M059J (cell line): ENCODE measurements at places on chromosomes 1 and 21. TPM values are rescaled to one million over a fixed set of nuclear protein-coding genes. Genes with fewer than 3 reads are reported as not detected.

- DNase-seq: no peak
Measured at GRCh38 chr1:85462931-85463649, 1.9 kb downstream of the DDAH1 start.

DNA sequence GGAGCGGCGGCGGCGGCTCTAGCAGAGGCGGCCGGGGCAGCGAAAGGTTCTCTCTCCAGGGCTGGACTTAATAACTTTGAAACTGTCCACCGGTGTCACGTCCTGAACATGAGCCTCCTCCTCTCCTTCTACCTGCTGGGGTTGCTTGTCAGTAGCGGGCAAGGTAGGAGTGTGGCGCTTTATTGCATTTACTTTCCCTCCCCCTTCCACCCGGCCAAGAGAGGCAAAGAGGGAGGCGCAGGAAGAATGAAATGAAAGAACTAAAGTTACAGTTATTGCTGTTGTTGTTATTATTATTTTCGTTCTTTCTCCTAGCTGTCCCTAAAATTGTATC is 214 bp downstream of the NCAM2 start:
- no peak for DNase-seq

GRCh38 chr1:64087768-64088167 is 115.7 kb upstream of the UBE2U start:
- DNase-seq: peak; percentile 87

MYBPHL gene
- total RNA-seq: not detected in 2 replicates

DNA sequence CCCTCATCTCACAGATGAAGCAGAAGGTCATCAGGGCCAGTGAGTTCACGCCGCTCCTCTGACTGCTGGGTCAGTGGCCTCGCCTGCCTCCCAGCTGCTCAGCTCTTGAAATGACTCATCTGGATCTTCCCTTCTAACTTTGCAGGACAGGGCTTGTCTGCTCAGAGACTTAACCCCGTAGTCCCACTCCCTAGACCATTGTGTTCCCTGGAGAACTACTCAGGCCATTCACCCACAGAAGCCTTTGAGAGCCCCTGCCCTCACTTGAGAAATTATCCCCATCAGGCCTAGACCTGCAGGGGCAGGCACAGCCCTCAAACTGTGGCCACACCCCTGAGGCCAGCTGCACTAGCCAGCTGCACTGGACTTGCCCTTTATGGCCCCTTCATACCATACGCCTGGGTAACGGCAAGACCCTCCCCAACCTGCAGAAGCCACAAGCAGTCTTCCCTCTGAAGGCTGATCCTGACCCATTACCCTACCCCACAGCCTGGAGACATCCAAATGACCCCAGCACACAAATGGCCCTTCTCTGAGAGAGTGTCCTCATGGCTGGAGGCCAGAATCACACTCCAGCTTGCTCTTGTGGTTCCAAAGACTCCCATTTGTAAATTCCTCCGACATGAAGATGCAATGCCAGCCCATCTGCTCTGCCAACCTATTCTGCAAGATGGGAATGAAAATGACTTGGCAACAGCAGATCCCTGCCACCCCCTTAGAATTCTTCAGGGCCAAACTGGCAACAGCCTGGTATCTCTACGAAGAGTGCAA is 33.2 kb downstream of the RCSD1 start:
- peak; percentile 94 for DNase-seq

ATXN7L2 gene
- total RNA-seq: 2.4 and 5.0 TPM in 2 replicates

DNA sequence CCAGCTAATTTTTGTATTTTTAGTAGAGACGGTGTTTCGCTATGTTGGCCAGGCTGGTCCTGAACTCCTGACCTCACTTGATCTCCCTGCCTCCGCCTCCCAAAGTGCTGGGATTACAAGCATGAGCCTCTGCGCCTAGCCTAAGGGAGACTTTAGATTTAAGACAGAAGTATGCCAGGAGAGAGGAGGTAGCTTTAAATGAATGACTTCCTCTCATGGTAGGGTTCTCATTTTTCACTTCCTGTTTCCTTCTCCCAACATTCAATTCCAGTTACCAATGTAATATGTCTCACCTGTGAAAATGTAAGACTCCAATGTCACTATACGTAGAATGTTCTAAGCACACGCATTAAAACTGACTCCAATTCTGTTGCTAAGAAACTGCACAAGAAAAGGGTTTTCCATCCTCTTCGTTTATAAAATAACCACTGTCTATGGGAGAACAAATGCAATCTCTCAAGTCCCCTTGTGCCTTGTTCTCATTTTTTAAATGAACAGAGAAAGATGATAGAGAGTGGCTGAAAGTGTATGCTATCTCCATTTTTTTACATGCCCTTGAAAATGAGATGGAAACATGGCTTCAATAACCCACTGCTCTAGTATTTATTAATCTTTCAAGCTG is 140.0 kb downstream of the SLC45A1 start:
- DNase-seq: no peak

DNA sequence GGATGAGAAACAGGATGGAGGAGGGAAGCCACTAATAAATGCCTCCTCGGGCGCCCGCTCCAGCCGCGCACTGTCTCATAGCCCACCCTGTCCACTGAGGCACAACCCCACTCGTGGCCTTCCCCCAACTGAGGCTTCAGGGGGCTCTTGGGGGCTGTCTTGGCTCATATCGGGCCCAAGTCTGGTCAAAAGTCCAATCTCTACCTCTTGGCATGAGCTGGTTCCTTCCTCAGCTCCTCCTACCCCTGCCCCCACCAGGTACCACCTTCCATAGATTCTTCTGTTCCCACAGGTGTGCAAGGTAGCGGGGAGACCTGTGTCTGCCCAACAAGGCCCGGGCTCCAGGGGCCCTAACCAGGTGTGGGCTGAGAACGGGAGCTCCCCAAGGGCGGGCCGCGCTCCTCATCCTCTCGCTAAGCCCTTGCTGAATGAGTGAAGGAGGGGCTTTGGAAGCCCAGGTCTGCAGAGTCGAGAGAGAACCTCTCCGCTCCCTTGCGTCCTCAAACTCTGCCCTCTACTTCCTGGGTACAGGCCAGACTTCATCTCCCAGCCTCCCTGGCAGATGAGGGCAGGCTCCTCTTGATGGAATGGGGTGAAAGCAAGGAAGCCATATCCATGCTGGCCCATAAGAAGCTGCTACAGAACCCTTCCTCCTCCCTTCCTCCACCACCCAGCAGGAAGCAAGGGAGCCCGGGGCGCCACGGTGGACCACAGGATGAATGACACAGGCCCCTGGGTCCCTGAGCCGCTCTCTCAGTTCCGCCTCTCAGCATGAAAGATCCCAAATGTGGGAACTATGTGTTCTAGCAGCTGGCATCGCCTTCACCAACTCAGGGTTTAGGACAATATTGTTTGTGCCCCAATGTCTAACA is 74.7 kb downstream of the PSMG1 start:
- DNase-seq: no peak

RNF187 gene
- total RNA-seq: 38.4 and 49.7 TPM in 2 replicates

DNA sequence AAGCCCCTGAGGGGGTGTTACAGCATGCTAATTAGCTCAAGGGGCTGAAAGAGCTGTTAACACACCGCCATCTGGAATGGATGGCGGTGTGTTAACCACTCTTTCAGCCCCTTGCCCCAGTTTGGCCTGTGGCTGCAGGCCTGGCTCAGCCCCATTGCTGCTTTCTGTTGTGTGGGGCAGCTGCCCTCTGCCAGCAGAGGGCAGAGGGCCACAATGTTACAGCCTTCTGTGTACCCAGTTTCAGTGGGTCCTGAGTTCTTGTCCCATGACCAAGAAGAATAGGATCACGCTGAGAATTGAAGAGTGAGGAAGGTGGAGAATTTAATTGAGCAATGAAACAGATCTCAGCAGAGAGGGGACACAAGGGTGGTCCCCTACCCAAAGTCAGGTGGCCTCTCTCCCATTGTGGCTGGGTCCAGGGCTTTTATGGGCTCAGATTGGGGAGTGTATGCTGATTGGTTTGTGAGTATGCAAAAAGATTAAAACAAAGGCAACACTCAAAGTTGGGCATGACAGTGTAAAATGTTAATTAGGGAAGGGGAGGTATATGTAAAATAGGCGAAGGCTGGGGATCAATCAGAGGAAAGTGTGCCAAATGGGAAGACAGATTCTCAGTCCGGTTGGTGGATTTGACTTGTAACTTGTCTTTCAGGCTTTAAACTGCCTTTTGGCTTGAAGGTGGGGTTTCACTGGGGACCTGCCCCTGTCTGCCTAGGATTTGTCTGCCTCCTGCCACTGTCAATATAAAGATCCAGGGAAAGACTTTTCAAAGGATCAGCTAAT is 142.2 kb downstream of the RABGAP1L start:
- DNase-seq: no peak

- DNase-seq: peak; percentile 73
Measured at GRCh38 chr1:92749024-92749634, 35.8 kb downstream of the EVI5 start.

DNA sequence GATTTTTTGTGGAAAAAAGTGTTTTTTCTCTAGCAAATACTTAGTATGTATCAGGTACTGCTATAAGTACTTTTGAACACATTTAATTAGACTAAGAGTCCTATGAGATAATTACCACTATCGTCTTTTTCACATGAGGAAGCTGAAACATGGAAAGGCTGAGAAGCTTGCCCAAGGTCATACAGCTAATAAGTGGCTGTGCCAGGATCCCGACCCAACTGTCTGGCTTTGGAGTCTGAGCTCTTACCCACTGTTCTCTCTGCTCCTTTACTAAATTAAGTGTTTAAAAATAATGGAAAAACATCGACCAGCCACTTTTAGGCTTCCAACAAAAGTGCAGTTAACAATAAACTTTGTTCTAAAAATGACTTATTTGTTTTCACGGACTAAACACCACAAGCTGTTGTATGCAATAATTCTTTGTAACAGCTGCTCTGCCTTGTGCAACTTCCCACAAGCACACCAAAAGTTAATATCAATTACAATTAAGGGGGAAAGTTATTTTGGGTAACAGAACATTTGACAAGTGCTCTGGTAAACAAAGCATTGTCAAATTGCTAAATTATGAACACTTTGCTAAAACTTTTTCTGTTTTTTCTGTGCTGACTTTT is 75.7 kb downstream of the CRB1 start:
- DNase-seq: no peak

DNA sequence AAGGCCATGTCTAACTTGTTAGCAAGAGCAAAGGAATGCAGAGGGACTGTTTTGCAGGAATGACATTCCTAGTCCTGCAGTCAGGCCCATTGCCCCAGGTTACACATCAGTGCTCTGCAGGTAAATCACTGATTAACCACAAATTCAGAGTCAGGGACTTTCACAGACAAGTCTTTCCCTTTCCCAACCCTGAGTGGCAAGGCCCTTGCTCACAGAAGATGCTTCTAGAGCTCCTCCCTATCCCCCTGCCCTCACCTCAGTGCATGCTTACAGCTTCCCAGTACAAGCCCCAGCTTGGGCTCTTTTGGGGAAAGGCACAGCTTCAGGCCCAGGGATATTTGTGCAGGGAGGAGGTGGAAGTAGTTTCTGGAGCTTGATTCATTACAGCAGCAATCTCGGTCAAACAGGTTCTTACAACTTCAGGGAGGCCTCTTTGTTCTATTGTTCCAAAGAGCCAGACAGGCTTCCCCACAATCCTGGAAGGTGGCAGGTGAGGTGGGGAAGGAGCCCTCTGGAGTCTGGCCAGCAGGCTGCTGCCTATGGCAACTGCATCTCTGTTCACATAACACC is 53.9 kb downstream of the CASQ2 start:
- no peak for DNase-seq

DNA sequence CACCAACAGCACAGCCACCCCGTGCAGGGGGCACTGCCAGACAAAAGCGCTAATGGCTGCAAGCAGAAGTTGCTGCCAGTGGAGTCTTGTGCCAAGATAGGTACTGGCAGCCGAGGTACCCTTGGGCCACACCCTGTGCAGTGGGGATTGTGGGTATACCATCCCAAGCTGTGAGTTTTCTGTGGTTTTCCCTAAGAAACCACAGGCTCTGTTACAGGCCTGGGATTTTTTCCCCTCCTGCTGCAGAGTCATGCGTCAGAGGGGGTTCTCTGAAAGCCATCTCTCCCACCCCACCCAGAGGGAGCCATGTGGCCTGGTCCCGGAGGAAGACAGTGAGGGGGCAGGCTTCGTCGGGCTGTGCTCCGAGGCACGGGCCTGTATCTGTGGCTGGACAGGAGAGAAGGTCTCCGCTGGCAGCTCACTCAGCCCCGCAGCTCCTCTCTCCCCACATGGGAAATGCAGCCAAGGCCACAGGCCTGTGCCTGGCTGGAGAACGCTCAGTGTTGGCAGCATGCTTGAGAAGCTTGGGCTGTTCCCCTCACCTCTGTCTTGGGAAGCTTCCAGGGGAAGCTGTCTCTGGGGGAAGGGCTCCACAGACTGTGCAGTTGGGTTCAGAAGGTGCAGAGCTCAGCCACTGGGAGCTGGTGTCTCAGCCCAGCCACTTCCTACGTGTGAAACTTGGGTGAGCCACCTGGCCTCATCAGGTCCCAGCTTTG is 42.5 kb downstream of the NEK2 start:
- DNase-seq: peak; percentile 95

- DNase-seq: no peak
Measured at GRCh38 chr1:151273924-151274466, 8.1 kb upstream of the ZNF687 start.

DNA sequence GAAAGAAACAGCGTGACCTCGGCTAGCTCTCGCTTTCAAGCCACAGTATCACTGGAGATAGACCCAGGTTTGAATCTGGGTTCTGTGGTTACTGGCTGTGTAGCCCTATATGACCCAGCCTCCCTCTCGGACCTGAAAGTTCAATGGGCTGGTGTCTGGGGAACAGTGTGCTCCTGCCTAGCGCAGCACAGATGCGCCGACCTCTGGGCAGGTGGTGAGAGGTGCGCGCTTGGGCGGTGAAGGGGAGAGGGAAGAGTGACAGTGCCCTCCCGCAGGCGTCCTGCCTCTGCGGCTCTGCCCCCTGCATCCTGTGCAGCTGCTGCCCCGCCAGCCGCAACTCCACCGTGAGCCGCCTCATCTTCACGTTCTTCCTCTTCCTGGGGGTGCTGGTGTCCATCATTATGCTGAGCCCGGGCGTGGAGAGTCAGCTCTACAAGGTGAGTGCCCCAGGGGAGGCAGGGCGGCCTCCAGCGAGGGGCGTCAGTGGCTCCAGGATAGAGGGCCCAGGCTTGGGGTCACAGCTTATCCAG is 10.5 kb downstream of the SERINC2 start:
- DNase-seq: no peak

LAX1 gene
- total RNA-seq: not detected in 2 replicates

GRCh38 chr1:9833632-9834031 is 9.9 kb upstream of the CLSTN1 start:
- no peak for DNase-seq

SEC16B gene
- total RNA-seq: 0.79 and 1.2 TPM in 2 replicates

- no peak for DNase-seq
Measured at GRCh38 chr1:172487550-172487949, 43.7 kb upstream of the PIGC start.

GRCh38 chr21:36388835-36389234 is 3.6 kb downstream of the CHAF1B start:
- no peak for DNase-seq

DNA sequence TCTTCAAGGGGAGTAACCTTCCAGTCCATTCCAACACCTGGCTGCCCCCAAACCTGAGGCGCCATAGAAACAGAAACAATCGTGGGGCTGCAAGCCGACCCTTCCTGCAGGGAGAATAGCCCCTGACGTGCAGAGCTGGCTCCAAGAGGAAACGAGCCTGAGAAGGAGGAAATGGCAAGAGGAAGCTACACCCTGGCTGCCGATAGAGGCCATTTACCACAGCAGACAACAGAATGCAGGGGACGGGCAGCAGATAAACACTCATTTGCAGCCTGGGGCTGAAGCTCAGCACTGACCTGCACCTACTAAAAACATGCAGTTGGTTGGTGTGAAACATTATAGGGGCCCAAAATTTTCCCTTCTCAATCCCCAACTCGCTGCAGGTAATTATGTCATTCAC is 8.7 kb upstream of the TDRD10 start:
- no peak for DNase-seq
